ENCODE measurements at places on chromosomes 6 and 20. TPM values are rescaled to one million over a fixed set of nuclear protein-coding genes. Genes with fewer than 3 reads are reported as not detected.

- H3K4me3 ChIP-seq, result no peak overlapping the region
- no peak for DNase-seq
- H3K27me3 ChIP-seq, result peaks cover 47% of the 10 kb centered on the region
- H3K36me3 ChIP-seq, result no peaks in the 10 kb centered on the region
- no peaks in the 10 kb centered on the region for H3K4me1 ChIP-seq
- H3K27ac ChIP-seq, result no peak overlapping the region
Observed at GRCh38 chr20:1888796-1889463, 6.3 kb upstream of the SIRPA start.

DNA sequence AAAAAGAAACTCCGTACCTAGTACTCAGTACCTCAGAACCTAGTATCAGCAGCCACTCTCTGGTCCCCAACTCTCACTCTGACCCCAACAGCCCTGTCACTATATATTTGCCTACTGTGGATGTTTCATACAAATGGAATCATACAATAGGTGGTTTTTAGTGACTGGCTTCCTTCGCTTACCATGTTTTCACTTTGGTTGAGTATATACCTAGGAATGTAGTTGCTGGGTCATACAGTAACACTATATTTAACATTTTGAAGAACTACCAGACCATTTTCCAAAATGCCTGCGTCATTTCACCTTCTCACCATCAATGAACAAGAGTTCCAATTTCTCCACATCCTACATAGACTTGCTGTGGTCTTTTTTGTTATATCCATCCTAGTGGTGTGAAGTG lies 283.2 kb downstream of the GMDS start:
- no peak overlapping the region for H3K4me3 ChIP-seq
- no peak for DNase-seq
- H3K36me3 ChIP-seq, result peaks cover 1% of the 10 kb centered on the region
- H3K4me1 ChIP-seq, result no peaks in the 10 kb centered on the region
- no peaks in the 10 kb centered on the region for H3K27me3 ChIP-seq
- H3K27ac ChIP-seq, result no peak overlapping the region

- DNase-seq, result no peak
- no peaks in the 10 kb centered on the region for H3K36me3 ChIP-seq
- peaks cover 13% of the 10 kb centered on the region for H3K4me1 ChIP-seq
- H3K27me3 ChIP-seq, result peaks cover 8% of the 10 kb centered on the region
Observed at GRCh38 chr20:49786196-49786595, 26.4 kb upstream of the SLC9A8 start.

- H3K4me1 ChIP-seq, result peaks cover 27% of the 10 kb centered on the region
- peak overlapping the region; percentile 93 for H3K4me3 ChIP-seq
- peak overlapping the region; percentile 98 for H3K27ac ChIP-seq
Observed at GRCh38 chr20:43458422-43458924, 777 bp downstream of the SRSF6 start.

- no peak overlapping the region for H3K4me3 ChIP-seq
- peaks cover 22% of the 10 kb centered on the region for H3K27me3 ChIP-seq
- no peaks in the 10 kb centered on the region for H3K36me3 ChIP-seq
- no peak for DNase-seq
- no peak overlapping the region for H3K27ac ChIP-seq
- H3K4me1 ChIP-seq, result peaks cover 33% of the 10 kb centered on the region
Observed at GRCh38 chr6:6747371-6747770, 158.9 kb downstream of the LY86 start.

DNA sequence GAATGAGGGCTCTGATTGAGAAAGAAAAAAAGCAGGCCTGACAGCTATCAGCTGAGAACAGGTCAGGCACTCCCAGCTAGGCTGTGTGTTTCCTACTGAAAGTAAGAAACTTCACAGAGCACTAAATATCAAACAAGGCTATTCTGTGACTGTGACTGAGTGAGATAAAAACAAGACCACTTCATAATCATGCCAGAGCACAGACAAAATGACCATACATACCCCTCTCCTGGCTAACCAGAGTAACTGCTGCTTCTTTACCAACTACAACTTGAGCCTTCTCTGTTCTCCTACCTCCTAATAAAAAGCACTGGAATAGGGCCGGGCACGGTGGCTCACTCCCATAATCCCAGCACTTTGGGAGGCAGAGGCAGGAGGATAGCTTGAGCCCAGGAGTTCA lies 6.8 kb upstream of the BTN1A1 start:
- no peaks in the 10 kb centered on the region for H3K36me3 ChIP-seq
- no peak for DNase-seq
- H3K4me1 ChIP-seq, result peaks cover 24% of the 10 kb centered on the region
- no peaks in the 10 kb centered on the region for H3K27me3 ChIP-seq
- H3K4me3 ChIP-seq, result no peak overlapping the region
- peak overlapping the region; percentile 25 for H3K27ac ChIP-seq

GRCh38 chr6:56863366-56863765 lies 91.5 kb upstream of the BEND6 start:
- peaks cover 7% of the 10 kb centered on the region for H3K4me1 ChIP-seq
- H3K36me3 ChIP-seq, result no peaks in the 10 kb centered on the region
- no peak overlapping the region for H3K4me3 ChIP-seq
- H3K27ac ChIP-seq, result no peak overlapping the region
- peaks cover 10% of the 10 kb centered on the region for H3K27me3 ChIP-seq

- H3K4me1 ChIP-seq, result no peaks in the 10 kb centered on the region
- no peaks in the 10 kb centered on the region for H3K36me3 ChIP-seq
- no peaks in the 10 kb centered on the region for H3K27me3 ChIP-seq
- DNase-seq, result no peak
- H3K4me3 ChIP-seq, result no peak overlapping the region
Observed at GRCh38 chr6:9948678-9949077, 466.2 kb downstream of the TFAP2A start.

DNA sequence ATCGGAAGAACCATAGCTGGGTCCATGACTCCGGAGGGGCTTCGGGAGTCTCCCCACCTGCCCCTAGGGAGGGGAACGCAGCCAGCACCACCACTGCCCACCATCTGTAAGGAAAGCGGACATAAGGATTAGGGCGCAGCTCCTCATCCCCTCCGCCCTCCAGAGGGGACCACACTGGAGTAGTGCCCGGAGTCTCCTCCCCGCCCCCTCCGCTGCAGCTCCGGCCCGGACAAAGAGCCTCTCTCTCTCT lies 628 bp downstream of the SLC35B2 start:
- peak; percentile 78 for DNase-seq
- H3K27ac ChIP-seq, result peak overlapping the region; percentile 83
- peak overlapping the region; percentile 94 for H3K4me3 ChIP-seq
- peaks cover 78% of the 10 kb centered on the region for H3K36me3 ChIP-seq

DNA sequence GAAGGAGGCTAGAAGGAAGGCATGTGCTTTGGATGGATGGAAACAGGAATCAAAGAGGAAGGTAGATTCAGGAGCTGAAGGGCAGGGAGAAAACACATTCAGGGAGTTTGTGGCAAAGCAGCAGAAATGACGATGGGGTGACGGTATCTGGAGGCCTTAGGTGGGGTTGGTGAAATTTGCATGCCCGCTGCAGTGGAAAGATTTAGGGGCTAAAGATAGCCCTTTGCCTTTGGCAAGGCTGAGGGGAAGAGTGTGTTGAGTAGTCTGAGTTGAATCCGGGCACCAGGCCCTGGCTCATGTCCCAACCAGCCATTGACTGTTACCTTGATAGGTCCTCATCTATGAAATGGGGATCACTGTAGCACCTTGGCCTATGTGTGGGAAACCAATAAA lies 1.3 kb downstream of the GZF1 start:
- peak overlapping the region; percentile 94 for H3K27ac ChIP-seq
- H3K4me1 ChIP-seq, result peaks cover 52% of the 10 kb centered on the region
- peak overlapping the region; percentile 92 for H3K4me3 ChIP-seq
- no peak for DNase-seq

GRCh38 chr20:38196592-38196991 lies 31.5 kb upstream of the TGM2 start:
- H3K27ac ChIP-seq, result no peak overlapping the region
- no peak for DNase-seq
- peaks cover 4% of the 10 kb centered on the region for H3K27me3 ChIP-seq
- H3K4me3 ChIP-seq, result no peak overlapping the region

- no peak overlapping the region for H3K4me3 ChIP-seq
- H3K36me3 ChIP-seq, result no peaks in the 10 kb centered on the region
- no peaks in the 10 kb centered on the region for H3K27me3 ChIP-seq
- H3K27ac ChIP-seq, result no peak overlapping the region
Observed at GRCh38 chr20:7760247-7761031, 179.8 kb downstream of the HAO1 start.

DNA sequence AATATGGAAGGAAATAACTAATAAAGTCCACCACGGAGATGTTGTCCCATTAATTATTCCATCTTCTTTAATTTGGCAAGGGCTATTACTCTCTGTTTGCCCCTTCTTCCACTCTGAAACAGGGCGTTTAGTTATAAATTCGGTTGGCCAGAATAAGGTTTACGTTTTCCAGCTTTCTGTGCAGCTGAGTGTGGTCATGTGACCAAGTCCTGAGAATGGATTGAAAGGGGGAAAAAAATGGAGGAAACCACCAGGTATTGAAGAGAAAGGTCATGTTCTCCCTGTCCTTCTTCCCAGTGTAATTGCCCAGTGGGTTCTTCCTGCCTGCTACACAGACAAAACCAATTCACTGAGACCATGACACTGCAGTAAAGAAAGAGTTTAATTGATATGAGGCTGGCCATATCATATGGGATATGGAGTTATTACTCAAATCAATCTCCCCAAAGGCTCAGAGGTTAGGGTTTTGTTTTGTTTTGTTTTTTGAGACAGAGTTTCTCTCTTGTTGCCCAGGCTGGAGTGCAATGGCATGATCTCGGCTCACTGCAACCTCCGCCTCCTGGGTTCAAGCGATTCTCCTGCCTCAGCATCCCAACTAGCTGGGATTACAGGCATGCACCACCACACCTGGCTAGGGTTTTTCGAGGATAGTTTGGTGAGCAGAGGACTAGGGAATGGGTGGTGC lies 14.3 kb upstream of the TBC1D22B start:
- H3K4me3 ChIP-seq, result no peak overlapping the region
- no peaks in the 10 kb centered on the region for H3K27me3 ChIP-seq
- no peak for DNase-seq
- H3K36me3 ChIP-seq, result peaks cover 13% of the 10 kb centered on the region
- no peak overlapping the region for H3K27ac ChIP-seq

DNA sequence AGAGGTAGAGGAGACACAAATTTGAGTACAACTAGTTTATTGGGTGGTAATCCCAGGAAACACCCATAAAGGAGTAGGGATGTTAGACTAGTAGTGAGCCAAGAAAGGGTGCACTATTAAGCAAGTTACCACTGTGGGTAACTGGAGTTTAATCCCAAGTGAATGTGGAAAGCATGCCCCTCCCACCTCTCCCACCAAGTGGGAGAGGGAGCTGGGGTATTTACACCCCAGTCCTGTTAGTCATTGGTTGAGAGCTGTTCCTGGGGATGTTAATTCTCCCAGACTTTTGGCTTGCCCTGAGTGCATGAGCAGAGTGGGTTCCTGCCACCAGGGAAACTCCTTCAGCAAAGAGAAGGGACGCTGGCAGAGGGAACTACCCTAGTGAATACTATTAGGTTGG lies 49.2 kb upstream of the ZFP64 start:
- no peak overlapping the region for H3K27ac ChIP-seq
- H3K4me1 ChIP-seq, result no peaks in the 10 kb centered on the region
- peaks cover 2% of the 10 kb centered on the region for H3K27me3 ChIP-seq
- no peaks in the 10 kb centered on the region for H3K36me3 ChIP-seq
- no peak overlapping the region for H3K4me3 ChIP-seq
- DNase-seq, result no peak

- no peak overlapping the region for H3K4me3 ChIP-seq
- no peak overlapping the region for H3K27ac ChIP-seq
- no peaks in the 10 kb centered on the region for H3K4me1 ChIP-seq
- H3K36me3 ChIP-seq, result no peaks in the 10 kb centered on the region
- no peaks in the 10 kb centered on the region for H3K27me3 ChIP-seq
- DNase-seq, result no peak
Observed at GRCh38 chr20:14415467-14415866, 78.1 kb upstream of the FLRT3 start.

DNA sequence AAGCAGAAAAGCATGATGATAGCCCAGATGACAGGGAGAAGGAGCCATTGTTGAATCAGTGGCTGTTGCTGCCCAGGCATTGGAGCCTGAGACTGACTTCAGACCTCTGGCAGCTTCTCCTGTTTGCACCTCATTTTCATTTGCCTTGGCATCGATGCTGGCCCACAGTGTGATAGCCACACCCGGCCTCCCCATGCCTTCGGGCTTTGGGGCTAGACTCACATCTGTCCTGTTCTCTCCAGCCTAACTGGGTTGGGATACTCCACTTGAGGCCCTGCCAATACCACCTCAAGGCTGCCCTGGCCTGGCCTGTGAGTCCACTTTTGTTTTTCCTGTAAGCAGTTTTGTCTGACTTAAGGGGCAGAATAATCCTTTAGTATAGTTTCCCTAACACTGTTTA lies 140.4 kb downstream of the UST start:
- no peaks in the 10 kb centered on the region for H3K36me3 ChIP-seq
- no peak for DNase-seq
- no peak overlapping the region for H3K4me3 ChIP-seq
- no peaks in the 10 kb centered on the region for H3K4me1 ChIP-seq
- no peaks in the 10 kb centered on the region for H3K27me3 ChIP-seq

- no peaks in the 10 kb centered on the region for H3K27me3 ChIP-seq
- H3K4me1 ChIP-seq, result peaks cover 17% of the 10 kb centered on the region
- no peak overlapping the region for H3K27ac ChIP-seq
- no peak for DNase-seq
Observed at GRCh38 chr6:83072726-83073125, 5.3 kb downstream of the DOP1A start.

- peaks cover 2% of the 10 kb centered on the region for H3K27me3 ChIP-seq
- H3K36me3 ChIP-seq, result no peaks in the 10 kb centered on the region
- H3K27ac ChIP-seq, result no peak overlapping the region
- DNase-seq, result no peak
- H3K4me3 ChIP-seq, result no peak overlapping the region
Observed at GRCh38 chr20:2296524-2297356, 939 bp downstream of the TGM3 start.

The CABLES2 gene
- 13.1 TPM for total RNA-seq

The HEBP2 gene
- 16.2 TPM for total RNA-seq

The PACRG gene
- not detected for total RNA-seq

The CLIC5 gene
- total RNA-seq, result 2.0 TPM

The KIF16B gene
- 8.1 TPM for total RNA-seq

The CRYBG1 gene
- 10.0 TPM for total RNA-seq

The COL19A1 gene
- not detected for total RNA-seq

The APOBEC2 gene
- total RNA-seq, result not detected

The CCDC170 gene
- total RNA-seq, result not detected

The CASS4 gene
- 3.1 TPM for total RNA-seq

The PAK5 gene
- total RNA-seq, result not detected

The AK9 gene
- 2.1 TPM for total RNA-seq

The TRDN gene
- not detected for total RNA-seq

The ULBP3 gene
- 0.57 TPM for total RNA-seq

The GJA10 gene
- total RNA-seq, result not detected

The THBS2 gene
- total RNA-seq, result not detected

Measured in activated CD4-positive, alpha-beta T cell treated with anti-CD3 and anti-CD28 coated beads, Interleukin-2, amount 10 ng/mL, durations not matched to agents 24 days and 14 days (primary cell).